Activated naive CD8-positive, alpha-beta T cell treated with anti-CD3 and anti-CD28 coated beads, Interleukin-2, amount 50 U/mL, for 24 hours (primary cell): ENCODE measurements at places on chromosomes 2 and 18.
A peak's percentile ranks its signal among the peaks of the same experiment; 100 is the strongest.

- DNase-seq, result no peak
Observed at GRCh38 chr2:37846207-37846606, 78.9 kb upstream of the RMDN2 start.

DNA sequence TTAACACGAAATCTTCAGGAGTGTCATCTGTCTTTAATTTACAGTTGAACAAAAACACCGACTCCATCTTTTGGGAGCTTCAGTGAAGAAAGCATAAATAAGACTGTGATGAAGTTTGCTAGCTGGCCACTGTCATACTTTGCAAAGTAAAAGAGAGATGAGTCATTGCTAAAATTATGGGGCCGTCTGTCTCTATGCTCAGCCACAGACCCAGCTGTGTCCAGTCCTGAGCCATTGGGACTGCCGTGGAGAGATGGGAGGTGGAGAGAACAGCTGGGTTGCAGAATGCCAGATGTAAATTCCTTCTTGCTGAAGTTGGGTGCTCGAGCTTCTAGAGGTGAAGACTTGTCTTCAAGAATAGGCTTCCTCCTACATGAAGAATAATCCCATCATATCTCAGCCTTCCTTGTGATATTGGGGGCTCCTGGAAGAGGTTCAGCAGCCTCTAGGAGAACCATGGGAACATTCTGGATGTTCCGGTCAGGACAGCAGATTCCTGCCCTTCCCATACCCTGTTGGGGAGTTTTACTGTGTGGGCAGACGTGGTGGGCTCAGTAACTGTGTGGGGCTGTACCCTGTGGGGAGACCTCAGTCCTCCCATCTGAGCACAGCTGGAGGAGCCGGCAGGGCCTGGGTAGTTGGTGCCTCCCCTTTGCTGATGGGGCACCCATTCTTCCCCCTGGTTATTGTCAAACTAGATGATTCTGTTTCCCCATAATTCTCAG lies 71.1 kb downstream of the LDLRAD4 start:
- DNase-seq, result no peak

DNA sequence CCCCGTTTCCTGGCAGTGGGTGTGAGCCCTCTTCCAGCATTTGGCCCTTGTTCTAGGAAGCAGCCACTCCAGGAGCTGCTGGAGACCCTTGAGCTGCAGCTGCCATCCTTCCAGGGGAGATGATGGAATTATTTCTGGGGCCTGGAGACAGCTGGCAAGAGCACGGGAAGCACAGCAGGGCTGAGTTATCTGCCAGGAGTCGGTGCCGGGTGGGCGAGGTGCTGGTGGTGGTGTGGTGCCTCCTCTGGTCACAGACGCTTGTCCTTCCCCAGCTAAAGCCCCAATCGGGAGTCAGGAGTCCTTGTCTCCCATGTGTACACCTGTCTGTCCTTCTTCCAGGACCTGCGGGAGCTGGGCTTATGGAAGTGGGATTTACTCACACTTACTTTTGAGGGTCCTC lies 36.0 kb downstream of the DPYSL5 start:
- DNase-seq, result no peak

- DNase-seq, result no peak
Observed at GRCh38 chr2:23703583-23704385, 223.1 kb downstream of the ATAD2B start.

DNA sequence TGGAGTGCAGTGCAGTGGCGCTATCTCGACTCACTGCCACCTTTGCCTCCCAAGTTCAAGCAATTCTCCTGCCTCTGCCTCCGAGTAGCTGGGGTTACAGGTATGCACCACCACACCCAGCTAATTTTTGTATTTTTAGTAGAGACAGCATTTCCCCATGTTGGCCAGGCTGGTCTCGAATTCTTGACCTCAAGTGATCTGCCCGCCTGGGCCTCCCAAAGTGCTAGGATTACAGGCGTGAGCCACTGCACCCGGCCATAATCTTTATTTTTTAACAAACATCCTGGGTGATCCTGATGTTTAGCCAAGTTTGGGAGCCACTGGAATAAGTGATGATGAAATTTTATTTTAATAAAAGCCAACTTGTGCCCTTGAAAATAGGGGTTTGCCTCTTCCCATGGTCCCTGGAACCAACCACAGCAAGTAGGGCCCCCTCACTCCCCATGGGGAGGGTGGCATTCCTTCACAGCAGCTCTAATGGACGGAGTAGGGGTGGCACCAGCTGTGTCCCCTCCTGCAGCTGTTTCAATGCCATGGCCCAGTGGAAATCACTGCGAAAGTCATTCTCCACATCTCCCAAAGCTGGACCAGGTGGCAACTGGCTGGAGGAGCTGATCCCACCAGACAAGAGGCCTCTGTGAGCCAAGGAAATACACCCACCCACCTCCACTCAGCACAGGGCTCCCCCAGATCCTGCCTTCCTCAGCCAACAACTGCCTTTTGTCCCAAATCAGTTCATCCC lies 194.8 kb downstream of the ZFP36L2 start:
- no peak for DNase-seq

DNA sequence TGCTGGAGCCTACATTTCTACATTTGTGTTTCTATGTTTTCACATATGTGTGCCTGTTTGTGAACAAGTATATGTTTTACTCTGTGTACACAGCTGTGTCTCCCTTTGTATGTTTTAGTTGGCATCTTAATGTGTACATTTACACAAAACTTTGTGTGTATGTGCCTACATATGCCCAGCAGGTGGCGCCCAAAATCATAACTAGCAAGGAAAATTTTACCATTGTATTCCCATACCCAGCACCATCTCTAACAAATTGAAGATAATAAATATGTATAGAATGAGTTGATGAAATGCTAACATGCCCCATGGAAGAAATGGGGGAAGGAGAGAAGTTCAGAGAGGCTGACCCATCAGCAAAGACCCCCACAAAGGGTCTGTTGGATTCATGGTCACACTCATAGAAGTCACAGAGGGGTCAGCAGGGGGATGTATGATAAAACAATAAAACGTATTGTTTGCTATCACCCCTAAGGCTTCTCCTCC lies 48.1 kb downstream of the PKDCC start:
- peak; percentile 74 for DNase-seq

- DNase-seq, result no peak
Observed at GRCh38 chr2:161238265-161238559, 70.0 kb upstream of the PSMD14 start.

DNA sequence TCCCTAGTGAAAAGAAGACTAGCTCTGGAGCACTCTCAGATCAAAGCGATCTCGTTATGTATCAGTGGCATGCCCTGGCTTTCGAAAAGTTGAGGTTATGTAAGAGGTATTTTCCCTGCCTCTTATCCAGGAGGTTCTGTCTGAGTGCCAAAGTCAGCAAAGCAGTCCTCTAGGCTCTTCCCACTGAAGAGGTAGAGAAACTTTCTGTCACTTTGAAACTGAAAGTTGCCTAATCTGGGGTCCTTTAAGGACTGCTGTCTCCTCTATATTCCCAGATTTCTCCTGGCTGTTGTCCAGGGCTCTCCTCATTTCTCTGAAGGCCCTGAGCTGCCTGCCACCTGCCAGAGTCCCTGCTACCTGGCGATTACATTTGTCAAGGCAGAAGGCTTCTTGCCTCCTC lies 96.3 kb downstream of the B3GNT2 start:
- DNase-seq, result no peak

GRCh38 chr18:58359620-58360019 lies 269.3 kb downstream of the ALPK2 start:
- no peak for DNase-seq

- no peak for DNase-seq
Observed at GRCh38 chr2:607709-608108, 69.5 kb downstream of the TMEM18 start.

DNA sequence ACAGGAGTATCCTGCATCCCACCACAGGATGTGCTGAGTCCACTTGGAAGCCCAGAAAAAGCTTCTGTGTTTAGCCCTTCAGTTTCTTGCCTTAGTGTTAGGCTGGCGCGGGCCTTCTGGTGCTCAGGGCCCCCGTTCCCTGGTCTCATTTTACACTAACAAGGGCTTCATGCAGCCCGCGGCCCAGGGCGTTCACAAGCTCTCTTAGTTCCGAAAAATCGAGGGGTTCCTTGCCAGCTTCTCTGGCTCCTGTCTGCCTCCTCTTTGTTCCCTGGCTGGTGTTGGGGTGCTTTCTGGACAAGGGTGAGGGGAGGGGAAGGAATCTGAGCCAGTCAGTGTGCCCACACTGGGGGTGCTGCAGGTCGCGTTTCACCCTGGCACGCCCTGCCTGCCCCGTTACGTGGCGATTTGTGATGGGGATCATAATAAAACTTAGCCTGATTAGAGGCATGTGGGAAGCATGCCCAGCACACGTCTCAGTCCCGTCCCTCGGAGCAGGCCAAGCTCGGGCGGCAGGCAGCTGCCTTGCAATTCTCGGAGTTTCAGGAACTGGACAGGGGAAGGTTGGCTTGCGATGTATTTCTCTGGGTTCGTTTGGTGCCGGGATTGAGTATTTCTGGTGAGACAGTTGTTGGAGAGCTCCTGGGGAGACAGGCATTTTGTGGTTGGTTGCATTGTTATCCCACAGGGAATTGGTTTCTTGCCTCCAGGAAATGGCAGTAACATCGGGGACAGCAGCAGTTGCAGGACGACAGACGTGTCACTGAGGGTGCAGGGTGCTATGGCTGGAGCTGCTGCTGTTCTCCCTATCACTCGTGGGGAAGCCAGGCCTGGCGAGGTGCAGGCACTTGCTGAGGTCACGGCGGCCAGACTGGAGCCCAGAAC lies 22.9 kb downstream of the SH3BP4 start:
- DNase-seq, result no peak

GRCh38 chr18:47735041-47735702 lies 195.3 kb downstream of the SMAD2 start:
- DNase-seq, result no peak

GRCh38 chr18:9735238-9735637 lies 27.1 kb downstream of the RAB31 start:
- DNase-seq, result no peak

- peak; percentile 39 for DNase-seq
Observed at GRCh38 chr2:135997380-135997779, 12.0 kb upstream of the DARS1 start.

- DNase-seq, result no peak
Observed at GRCh38 chr2:923832-924601, 26.6 kb upstream of the SNTG2 start.

DNA sequence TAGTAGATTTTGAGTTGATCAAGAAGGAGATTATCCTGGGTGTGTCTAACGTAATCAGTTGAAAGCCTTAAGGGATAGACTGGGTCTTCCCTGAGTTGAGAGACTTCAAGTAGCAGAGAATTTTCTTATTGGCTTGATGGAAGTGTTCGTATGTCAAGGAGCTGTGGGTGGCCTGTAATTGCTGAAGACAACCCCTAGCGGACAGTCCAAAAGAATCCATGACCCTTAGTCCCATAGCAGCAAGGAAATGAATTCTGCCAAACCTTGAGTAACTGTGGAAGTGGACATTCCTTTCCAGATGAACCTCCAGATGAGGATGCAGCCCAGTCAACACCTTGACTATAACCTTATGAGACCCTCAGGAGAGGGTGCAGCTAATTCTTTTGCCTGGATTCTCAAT lies 786.3 kb downstream of the SOCS6 start:
- DNase-seq, result no peak

- no peak for DNase-seq
Observed at GRCh38 chr18:69383186-69383585, 17.5 kb upstream of the DOK6 start.

DNA sequence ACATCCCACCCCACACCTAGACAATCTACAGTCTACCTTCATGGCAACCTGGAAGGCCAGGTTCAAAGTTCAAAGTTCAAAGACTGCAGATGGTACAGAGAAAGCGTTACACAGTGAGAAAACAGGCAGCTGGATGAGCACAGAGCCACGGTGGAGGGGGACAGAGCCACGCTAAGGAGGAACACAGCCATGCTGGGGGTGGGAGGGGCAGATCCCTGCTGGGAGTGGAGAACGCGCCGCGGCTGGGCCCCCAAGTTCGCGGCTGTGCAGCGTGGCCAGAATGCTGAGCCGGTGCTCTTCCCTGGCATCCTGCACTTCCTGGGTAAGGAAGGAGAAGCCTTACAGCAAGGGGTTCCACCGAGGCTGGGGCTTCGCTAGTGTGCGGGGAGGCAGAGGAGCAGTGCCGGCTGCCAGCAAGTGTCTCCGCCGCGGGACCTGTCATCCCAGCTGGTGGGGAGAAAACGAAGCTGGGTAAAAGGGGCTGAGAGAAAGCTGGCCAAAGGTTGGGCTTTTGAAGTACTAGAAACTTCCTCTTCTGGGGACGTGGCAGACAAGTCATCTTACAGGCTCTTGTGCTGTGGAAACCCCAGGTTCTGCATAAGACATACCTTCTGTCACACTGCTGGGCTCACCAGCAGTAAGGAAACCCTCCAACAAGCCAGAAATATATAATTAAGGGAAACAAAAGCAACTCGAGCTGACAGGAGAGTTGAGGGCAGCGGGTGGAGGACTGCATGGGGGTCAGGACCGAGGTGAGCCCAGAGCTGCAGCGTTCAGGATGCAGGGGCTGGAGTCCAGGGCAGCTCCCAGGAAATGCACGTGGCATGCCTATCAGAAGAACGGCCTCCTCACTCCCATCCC lies 115.5 kb downstream of the HDAC4 start:
- peak; percentile 51 for DNase-seq

- DNase-seq, result no peak
Observed at GRCh38 chr2:223457301-223457700, 144.9 kb downstream of the SCG2 start.

DNA sequence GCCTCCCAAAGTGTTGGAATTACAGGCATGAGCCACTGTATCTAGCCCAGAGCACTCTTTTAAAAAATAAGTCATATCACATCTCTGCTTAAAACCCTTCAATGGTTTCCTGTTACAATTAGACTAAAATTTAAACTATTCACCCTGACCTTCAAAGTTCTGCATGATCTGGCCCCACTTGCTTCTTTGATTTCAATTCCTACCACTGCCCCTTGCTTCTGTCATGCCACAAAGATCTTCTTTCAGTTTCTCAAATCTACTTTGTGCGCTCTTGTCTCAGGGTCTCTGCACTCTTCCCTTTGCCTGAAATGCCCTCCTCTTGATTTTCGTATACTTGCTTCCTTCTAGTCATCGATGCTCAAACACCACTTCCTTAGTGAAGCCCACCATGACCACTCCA lies 213.0 kb downstream of the TMEM247 start:
- no peak for DNase-seq

GRCh38 chr18:37653618-37654017 lies 88.0 kb upstream of the CELF4 start:
- no peak for DNase-seq

DNA sequence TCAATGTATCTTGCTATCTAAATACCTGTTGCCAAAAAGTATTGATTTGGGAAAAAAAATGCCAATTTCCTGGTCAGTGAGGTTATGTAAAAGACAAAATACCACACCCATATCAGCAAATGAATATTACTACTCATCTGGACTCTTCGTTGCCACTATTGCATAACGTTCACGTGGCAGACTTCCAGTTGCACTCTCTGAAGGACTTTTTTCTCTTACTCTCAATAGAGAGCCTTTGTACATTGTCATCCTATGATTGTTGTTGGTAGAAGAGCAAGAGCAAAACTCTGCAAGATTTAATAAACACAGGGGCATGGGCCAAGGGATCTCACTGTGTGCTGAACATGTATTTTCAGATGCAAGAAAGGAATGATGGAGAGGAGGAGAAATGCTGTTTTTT lies 689.8 kb downstream of the MBD2 start:
- DNase-seq, result no peak
